ENCODE measurements at places on chromosomes 2 and 18.

GRCh38 chr18:76993573-76993972 is 139.0 kb downstream of the MBP start:
- no peak for DNase-seq

DNA sequence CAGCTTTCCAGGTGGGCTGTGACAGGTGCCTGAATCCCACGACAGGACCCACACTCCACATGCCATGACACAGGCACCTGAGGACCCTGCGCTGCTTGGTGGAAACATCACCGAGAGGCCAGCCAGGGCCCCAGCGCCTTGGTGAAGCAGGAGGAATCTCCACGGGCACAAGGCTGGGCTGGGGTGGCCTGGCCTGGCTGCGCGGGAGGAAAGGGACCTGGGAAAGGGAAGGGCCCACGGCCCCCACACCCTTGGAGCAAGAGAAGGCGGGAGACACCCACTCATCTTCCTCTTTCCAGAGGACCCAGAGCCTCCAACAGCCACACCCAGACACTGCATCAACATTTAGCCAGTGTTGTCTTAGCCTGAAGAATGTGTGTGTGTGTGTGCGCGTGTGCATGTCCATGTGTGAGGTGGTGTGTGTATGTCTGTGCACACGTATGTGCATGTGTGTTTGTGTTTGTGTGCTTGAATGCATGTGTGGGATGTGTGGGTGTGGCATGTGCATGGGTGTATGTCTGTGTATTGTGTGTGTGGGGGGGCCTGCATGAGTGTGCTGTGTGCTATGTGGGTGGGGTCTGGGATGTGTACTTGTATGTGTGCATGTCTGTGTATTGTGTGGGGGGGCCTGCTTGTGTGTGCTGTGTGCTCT is 6.3 kb upstream of the OTOS start:
- no peak for DNase-seq

- no peak for DNase-seq
Observed at GRCh38 chr2:191637182-191638078, 40.5 kb upstream of the NABP1 start.

GRCh38 chr2:136248242-136248641 is 130.3 kb upstream of the CXCR4 start:
- DNase-seq, result no peak

DNA sequence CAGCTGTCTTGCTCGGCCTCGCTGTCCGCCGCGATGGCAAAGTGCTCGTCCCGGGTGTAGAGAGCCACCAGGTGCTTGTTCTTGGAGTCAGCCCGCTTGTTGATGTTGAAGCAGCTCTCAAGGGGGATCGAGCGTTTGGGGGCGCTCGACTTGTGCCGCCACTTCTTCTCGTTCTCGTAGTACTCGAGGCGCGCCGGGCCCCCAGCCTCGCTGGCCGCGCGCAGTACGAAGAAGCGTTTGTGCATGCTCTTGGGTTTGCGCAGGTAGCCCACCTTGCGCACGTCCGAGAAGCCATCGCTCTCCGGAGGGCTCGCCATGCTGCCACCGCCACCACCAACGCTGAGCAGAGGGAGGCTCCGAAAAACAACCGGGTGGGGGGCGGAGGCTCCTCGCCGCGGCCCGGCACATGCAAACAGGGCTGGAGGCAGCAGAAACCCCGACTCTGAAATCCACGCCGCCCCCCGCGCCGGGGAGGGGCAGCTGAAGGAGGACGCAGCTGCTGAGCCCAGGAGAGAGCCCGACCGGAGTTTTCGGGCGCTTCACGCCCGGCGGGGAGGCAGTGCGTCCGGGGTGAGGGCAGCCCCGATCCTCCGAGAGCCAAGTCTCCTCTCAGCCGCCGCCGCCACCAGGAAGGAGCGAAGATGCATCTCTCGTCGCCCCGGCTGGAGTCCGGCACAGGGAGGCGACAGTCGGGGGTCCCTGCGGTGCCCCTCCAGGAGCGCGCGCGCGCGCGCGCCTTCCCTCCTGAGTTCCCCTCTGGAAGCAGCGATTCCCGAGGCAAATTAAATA is 1.0 kb downstream of the IRS1 start:
- DNase-seq, result no peak

DNA sequence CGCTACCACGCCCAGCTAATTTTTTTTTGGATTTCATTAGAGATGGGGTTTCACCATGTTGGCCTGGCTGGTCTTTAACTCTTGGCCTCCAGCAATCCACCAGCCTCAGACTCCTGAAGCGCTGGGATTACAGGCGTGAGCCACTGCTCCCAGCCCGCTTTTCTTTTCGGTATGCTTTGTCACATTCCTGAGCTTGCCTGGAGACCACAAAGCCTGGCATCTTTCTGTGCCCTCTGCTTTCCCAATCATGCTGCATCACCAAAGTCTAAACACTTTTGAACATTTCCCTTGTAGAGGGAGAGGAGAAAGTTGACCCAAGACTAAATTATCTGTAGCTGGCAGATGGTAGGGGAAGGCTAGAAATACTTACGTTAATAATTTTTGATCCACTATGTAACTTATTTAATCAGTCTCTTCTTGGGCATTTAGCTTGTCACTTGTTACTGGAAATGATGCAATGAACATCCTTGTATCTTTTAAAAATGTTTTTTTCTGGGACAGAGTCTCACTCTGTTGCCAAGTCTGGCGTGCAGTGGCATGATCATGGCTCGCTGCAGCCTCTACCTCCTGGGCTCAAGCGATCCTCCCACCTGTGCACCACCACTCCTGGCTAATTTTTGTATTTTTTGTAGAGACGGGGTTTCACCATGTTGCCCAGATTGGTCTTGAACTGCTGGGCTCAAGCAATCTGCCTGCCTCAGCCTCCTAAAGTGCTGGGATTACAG is 2.7 kb upstream of the NPC1 start:
- DNase-seq, result no peak

DNA sequence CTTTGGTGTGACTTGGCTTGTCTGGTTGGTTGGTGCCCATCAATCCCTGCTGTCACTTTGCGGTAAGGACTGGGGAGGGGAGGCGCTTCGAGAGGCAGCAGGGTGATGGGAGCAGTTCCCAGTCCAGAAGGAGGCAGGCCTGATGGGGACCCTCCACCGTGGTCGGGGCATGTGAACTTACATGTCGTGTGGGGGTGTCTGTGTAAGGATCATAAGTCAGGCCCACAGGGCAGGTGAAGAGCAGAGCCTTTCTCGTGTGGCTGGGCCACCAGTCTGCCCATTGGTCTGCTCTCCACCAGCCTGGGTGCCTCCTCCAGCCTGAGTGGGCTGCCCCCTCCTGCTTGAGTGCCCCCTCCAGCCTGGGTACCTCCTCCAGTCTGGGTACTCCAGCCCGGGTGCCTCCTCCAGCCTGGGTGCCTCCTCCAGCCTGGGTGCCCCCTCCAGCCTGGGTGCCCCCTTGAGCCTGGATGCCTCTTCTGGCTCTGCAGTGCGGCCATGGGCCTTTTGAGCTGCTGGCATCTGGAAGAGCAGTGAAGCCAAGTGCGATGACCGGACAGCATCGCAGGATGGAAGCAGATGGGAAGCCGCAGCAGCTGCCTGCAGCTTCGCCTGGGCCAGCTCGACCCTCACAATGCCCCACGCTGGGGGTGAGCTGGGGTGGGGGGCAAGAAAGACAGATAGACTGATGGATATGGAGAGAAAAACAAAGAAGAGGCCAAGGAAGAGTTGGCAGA is 25.0 kb downstream of the ATOH8 start:
- no peak for DNase-seq

- no peak for DNase-seq
Observed at GRCh38 chr18:3869848-3870247, 419.9 kb downstream of the TGIF1 start.

DNA sequence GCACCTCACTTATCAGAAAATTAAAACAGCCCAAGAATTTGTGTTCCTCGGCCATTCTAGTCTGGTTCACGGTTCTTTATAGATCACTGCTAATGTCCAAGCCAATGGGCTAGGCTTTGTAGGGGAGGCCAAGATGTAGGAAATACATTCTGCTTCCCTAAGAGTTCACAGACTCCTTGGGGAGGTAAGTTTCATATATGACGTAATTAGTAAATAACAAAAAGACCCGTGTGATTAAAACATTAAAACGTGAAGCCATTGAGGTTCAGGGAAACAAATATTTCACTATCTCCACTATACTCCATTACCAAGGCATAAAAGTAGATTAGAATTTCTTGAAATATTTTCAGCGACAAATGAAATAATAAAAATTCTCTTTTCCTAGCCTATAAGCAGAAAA is 272.5 kb upstream of the KLHL29 start:
- DNase-seq, result no peak

GRCh38 chr2:144459286-144459685 is 60.6 kb downstream of the ZEB2 start:
- DNase-seq, result no peak

GRCh38 chr2:207123335-207123744 is 42.4 kb downstream of the KLF7 start:
- peak; percentile 71 for DNase-seq

- no peak for DNase-seq
Observed at GRCh38 chr2:227865291-227865690, 6.1 kb upstream of the DAW1 start.

- no peak for DNase-seq
Observed at GRCh38 chr2:4077017-4077416, 373.6 kb downstream of the DCDC2C start.

GRCh38 chr2:218024871-218025270 is 22.1 kb upstream of the TNS1 start:
- no peak for DNase-seq

GRCh38 chr2:100747551-100747950 is 72.4 kb upstream of the NPAS2 start:
- no peak for DNase-seq

DNA sequence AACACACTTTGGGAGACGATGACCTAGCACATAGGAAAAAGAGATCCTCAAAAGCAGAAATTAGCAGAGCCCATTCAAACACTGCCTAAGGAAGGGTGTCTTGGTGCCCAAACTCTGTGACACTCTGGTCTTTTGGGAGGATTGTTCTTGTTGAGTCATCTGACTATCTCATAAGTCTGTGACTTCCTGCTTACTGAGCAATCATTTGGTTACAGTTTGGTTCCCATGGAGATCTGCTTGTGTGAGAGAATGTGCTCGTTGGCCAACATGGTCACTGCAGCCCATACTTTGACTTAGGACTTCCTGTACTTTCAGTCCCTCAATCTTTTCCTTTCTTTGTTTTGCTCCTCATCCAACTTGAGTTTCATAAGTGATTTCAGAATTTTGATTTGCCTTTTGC is 602.9 kb downstream of the NYAP2 start:
- no peak for DNase-seq

- no peak for DNase-seq
Observed at GRCh38 chr18:62152844-62153243, 34.0 kb downstream of the PIGN start.

- DNase-seq, result no peak
Observed at GRCh38 chr2:5932556-5933469, 240.6 kb downstream of the SOX11 start.

GRCh38 chr2:133506996-133507395 is 61.3 kb downstream of the NCKAP5 start:
- DNase-seq, result no peak

- no peak for DNase-seq
Observed at GRCh38 chr18:33653231-33653630, 75.2 kb downstream of the ASXL3 start.
